PC-3 (cell line): ENCODE measurements at places on chromosomes 5 and 9.

GRCh38 chr9:70789086-70789485 lies 332.3 kb downstream of the TRPM3 start:
- no peak for DNase-seq

DNA sequence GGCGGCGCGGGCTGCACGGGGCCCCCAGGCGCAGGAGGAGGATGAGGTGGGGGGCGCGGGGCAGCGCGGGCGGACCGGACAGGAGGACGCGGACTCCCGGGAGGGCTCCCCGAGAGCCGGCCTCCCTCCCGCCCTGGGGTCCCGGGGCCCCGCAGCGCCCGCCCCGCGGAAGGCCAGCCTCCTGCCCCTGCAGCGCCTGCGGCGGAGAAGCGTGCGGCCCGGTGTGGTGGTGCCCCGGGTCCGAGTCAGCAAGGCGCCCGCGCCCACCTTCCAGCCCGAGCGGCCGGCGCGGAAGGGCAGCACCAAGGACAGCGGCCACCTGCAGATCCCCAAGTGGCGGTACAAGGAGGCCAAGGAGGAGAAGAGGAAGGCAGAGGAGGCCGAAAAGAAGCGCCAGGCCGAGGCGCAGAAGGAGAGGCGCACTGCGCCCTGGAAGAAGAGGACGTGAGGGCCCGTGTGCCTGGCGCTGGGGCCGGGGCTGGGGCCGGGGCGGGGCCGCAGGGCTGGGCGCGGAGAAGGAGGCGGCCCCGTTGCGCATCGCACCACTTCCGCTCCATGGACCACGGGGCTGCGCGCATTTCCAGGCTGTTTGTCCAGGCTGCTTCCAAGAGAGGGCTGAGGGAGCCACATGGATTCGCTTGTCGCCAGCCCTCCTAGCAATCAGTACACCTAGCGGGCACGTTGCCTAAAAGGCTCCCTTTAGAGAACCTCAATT lies 86.0 kb downstream of the ANKRD33B start:
- DNase-seq = no peak

DNA sequence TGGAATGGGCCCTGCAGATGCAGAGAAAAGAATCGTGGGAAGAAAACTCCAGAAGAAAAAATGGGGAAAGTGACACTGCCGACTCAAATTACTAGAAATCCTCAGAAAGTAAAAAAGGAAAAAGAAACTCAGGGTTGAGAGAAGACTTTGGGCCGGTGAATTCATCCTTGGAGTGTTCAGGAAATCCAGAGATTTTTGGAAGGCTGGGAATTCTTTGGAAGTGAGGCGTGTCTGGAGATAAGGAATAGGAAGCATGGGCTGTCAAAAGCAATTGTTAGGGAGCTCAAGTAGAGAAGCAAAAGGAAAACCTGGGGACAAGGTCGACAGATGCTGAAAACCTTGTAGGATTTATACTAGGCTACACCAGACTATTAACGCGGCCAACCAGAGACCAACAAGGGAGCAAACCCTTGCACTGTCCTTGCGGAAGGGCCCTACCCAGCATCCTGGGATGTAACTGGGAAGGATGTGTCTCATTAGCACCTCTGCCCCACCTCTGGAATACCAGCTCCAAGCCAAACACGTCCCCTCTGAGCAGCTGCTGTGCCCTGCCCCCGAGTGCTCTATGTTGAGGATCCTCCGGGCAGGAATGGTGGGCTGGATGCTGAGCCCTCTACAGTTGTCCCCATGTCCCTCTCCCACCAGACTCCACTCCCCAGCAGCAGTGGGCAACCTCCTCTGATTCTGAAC lies 11.6 kb downstream of the DAB2IP start:
- no peak for DNase-seq

GRCh38 chr9:134962973-134963364 lies 45.3 kb upstream of the FCN1 start:
- no peak for DNase-seq

- no peak for DNase-seq
These were observed 35.9 kb upstream of the TESK1 start for GRCh38 chr9:35569206-35569605.

DNA sequence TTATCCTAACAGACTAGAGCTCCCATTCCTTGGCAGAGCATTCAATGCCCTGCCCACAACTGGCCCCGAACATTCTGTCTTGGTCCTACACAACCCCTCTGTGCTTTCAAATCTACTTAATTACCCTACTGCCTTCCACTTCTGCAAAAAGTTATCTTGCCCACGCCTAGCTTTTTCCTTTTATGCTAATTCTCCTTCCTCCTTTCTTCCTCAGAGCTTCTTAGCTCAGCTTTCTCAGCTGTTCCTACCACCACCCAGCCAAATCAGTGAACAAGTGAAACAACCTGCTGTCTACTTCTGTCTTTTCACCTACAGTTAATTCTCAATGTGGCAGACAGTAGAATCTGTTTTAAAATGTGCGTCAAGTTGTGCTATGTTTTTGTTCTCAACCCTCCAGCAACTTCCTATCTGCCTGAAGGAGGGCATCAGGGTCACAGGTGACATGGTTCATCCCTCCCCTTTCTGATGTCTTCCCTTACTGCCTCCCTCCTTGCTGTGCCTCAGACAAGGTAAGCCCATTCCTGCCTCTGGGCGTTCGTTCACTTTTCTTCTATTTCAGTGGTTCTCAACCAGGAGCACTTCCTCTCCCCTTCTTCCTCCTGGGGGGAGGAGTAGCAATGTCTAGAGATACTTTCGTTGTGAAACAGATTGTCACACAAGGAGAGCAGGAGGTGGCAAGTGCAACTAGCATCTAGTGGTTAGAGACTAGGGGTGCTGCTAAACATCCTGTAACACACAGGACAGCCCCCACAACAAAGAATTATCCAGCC lies 1.3 kb upstream of the REEP5 start:
- DNase-seq = no peak

DNA sequence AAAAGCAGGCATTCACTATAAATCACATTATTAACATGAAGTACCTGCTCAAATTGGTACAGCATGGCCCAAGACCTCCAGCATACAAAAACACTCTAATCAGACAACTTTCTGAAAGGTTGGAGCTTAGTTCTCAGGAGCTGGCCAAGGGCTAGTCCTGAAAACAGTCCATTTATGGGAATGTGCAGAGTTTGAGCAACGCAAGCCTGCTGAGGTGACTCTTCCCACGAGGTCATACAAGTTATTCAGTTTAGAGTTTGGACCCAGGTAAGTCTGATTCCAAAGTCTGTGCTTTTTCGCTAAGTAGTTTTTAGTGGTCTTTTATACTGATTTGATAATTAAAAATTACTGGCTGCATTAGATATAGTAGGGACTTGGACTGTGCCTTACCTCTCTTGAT lies 52.6 kb downstream of the AP3S1 start:
- no peak for DNase-seq

- peak; percentile 49 for DNase-seq
These were observed 14.1 kb downstream of the SLC25A25 start for GRCh38 chr9:128082151-128082550.

GRCh38 chr5:64678374-64678773 lies 11.9 kb upstream of the SHISAL2B start:
- no peak for DNase-seq

GRCh38 chr9:88974641-88975040 lies 16.6 kb upstream of the S1PR3 start:
- DNase-seq = no peak

DNA sequence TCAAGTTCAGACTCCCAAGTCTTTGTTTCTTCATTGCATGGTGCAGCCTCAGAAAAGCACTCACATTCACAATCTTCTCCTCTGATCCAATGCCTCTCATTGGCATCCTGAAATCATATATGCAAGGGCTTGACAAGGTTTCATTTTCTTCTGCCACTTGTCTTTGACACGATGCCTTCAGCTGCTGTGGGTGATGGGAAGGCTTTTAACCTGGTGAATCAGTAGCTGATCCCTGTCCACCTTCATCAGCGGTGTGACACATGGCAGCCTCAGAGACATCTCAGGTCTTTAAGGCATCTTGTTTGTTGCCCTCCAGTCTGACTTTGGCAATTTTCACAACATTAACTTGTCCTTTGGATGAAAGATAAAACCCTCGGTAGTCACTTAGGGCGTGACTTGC lies 147.2 kb downstream of the PRELID2 start:
- DNase-seq = no peak

DNA sequence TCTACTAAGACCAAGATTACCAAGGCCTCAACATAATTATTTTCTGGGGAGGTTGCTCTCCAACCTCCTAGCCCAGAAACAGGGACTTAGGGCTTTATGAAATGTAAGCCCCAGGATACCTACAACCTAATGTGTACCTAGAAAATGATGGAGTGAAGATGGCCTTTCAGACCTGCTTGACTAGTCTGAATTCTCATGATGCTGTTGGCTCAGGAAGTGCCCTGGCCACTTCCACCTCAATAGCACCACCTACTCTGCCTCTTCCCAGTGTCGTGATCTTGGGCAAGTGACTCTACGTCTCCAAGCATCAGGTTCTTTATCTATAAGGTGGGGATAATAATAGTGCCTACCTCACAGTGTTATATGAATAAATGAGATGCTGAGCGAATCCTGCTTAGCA lies 57.9 kb upstream of the GARNL3 start:
- no peak for DNase-seq

- peak; percentile 61 for DNase-seq
These were observed 1.1 kb upstream of the SNX24 start for GRCh38 chr5:122844136-122844909.

DNA sequence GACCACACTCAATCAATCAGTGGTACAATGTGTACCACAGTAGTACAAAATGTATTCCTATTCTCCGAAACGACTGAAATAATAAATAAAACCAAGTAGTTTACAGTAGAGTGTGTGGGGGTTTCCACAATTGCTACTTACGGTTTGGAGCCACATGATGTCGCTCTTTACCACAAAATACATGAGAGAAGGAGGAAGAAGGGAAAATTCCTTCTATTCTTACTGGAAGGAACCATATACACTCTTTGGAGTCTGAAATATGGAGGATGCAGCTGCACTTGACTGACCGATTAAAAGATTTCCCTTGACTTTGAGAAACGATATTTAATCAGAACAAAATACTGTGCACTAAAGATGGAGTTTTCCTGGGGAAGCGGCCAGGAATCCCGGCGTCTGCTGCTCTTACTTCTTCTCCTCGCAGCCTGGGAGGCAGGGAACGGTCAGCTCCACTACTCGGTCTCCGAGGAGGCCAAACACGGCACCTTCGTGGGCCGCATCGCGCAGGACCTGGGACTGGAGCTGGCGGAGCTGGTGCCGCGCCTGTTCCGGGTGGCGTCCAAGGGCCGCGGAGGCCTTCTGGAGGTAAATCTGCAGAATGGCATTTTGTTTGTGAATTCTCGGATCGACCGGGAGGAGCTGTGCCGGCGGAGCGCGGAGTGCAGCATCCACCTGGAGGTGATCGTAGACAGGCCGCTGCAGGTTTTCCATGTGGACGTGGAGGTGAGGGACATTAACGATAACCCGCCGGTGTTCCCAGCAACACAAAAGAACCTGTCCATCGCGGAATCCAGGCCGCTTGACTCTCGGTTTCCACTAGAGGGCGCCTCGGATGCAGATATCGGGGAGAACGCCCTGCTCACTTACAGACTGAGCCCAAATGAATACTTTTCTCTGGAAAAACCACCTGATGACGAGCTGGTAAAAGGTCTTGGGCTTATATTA lies at the start of gene PCDHA4:
PCDHA4 (plus strand) TSS at position 235 of the 942 bp plus-strand sequence.
- DNase-seq = peak; percentile 59

DNA sequence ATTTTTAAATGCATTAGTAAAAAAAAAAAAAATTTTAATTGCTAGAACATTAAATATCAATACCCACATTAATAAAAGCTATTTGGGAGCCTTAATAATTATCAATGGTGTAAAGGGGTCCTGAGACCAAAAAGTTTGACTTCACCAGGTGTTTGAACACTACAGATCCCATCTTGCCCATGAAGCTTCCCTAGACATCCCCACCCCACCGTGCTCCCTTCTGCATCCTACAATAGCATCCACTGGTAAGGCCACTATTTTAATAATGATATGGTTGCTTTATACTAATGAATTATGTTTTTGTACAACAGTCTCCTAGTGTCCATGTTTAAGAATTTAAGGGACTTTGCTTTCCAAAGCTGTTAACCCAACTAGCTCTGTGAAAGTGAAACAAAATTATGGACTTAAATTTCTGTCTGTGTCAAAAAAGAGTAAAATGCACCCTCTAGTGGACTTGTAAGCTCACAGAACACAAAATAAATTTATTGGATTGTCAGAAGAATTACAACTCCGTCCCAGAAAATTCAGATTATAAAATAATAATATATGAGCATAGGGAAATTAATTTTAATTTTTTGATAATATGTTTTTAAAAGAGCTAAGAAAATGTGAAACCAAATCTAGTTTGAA lies 76.0 kb downstream of the ARL15 start:
- DNase-seq = peak; percentile 42

GRCh38 chr5:80172067-80172695 lies 83.7 kb downstream of the SERINC5 start:
- no peak for DNase-seq

DNA sequence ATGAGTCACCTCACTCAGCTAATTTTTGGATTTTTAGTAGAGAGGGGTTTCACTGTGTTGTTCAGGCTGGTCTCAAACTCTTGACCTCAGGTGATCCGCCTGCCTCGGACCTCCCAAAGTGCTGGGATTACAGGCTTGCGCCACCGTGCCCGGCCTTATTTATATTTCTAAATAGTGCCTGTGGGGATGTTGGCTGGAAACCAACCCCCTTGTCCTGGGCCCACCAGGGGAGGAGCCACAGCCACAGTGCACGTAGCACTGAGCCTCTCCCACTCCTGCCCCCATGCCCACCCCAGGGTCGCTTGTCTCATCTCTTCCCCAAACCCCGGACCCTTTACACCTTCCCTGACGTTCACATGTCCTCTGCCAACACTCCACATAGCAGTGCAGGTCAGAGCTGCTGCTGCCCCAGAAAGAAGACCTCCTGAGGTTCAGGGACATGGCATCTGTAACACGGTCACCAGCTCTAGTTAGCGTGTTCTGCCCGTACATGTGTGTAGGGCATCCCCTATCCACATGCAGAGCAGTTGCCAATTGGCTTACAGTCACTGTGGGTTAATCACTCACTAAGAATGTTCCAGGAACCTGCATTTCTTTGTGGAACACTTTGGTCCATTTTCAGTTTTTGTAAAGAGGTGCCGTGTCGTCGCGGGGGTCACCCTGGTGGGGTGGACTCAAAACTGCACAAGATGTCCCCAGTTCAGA lies 10.2 kb upstream of the MRPS2 start:
- DNase-seq = no peak

- DNase-seq = peak; percentile 6
These were observed 453 bp downstream of the RASGEF1C start for GRCh38 chr5:180208435-180209081.
